ENCODE measurements at places on chromosomes 3 and 15.

DNA sequence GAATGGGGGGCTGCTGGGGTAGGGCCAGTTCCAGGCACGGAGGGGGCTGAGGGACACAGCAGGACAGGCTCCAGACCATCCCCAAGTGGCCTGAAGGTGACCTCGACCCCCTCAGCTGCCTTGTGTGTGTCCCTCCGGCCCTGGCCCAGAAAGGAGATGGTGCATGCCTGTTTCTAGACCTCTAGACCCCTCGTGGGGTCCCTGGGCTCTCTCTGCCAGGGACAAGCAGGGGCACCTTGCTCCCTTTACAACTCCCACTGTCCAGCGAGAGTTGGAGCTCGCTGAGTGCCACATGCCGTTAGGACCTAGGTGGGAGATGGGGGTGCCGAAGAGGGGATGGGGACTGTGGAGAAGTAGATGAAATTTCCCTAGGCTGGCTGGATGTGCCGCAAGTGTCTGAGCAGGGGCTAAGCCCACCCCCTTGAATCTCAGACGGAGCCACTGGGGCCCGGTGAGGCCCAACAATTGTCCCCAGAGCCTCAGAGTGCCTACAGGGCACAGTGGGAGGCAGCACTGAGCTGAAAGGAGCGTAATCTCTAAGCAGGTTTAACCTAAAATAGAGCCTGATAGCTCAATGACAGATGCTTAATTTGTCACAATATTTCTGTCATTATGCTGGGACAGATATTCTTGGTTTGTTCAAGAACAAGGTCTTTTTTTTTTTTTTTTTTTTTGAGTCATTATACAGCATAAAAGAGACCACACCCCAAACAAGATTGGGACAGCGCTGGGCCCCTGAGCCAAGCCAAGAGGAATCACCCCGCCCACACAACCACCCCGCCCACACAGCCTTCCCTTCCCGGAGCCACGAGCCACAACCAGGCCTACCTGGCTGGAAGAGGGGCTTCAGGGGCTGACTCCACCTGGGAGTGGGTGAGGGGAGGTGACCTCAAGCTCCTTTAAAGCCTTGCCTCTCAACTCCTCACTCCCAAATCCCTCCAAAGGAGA is 23.6 kb upstream of the KLF13 start:
- no peak for DNase-seq

- DNase-seq, result no peak
Measured at GRCh38 chr15:67745073-67746006, 80.0 kb upstream of the SKOR1 start.

GRCh38 chr3:174784206-174784934 is 74.8 kb upstream of the NAALADL2 start:
- no peak for DNase-seq

- peak; percentile 21 for DNase-seq
Measured at GRCh38 chr15:39429898-39430357, 151.0 kb upstream of the THBS1 start.

- DNase-seq, result no peak
Measured at GRCh38 chr3:6222069-6222468, 638.8 kb upstream of the GRM7 start.

- no peak for DNase-seq
Measured at GRCh38 chr3:37588758-37589157, 272.9 kb upstream of the CTDSPL start.

DNA sequence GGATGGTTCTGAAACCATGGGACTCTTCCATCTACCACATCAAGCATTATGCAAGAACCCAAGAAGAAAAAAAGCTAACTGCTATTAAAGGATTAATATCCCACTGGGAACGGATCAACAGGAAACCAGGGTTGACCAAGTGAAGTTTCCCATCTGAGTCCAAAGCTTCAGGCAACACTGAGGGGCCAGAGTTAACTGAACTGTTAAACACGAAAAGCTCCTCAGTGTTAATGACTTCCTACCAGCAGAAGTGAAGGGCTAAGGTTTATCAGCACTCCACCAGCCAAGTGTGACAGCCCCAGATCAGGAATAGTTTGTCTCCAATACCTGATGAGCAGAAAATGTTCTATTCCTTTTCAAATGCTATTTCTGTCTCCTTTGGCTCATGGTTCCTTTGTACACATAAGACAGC is 36.7 kb downstream of the PTPN9 start:
- DNase-seq, result no peak

DNA sequence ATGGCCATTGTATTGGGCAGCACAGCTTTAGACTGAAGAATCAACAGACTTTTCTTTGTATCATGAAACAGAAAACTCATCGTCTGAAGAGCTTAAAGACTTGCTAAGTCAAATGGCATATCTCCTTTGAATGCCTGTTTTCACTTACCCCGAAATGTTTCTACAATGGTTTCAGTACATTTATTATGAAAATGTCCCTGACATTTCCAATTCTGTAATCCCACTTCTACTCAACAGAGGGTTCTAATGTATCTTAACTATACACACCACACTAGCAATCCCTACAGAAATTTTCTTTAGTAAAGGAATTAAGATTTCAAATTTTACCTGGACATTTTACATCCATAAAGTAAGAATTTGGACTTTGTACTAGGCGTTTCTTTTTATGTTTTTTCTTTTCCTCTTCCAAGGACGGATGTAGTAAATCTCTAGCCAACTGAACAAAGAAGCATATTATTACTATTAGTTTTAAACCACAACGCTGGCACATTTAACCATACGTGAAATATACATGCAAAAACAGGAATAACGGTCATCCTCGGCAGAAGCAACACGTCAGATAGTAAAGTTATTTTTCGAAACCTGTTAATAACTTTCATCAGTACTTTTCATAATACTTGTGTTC is 1.1 kb downstream of the RPS27L start:
- DNase-seq, result no peak

DNA sequence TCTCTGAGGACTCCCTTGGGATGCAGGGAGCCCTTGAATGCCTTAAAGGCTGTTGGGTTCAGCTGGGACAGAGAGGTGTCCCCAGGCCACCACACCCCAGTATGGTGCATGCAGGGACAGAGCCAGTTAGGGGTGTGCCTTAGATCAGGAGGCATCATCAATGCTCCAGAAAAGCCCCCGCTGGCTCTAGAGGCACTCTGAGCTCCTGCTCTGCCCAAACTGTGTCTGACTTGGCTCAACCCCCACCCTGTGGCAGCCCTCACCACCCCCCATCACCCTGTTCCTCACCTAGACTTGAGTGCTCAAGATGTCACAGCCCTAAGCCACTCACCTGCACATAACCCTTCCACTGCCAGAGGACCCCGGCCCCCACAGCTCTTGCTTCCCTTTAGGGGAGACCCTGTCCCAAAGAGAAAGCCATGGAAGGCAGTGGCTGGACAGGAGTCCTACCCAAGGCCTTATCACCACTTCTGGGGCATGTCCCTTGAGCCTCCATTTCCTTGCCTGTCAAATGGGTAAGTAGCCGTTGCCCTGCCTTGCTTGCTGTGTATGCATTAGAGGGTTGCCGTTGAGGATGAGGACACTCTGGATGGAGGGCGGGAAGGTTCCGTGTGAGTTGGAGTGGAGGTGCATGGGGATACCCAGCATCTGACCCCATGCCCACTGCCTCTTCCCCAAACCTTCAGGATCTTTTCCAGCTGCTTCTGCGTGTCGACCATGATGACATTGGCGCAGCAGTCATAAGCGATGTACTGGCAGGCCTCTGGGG is 41.4 kb downstream of the ACSBG1 start:
- no peak for DNase-seq

GRCh38 chr3:45785605-45786150 is 10.7 kb downstream of the SLC6A20 start:
- no peak for DNase-seq

All from GM19239 (cell line).